ENCODE measurements at places on chromosomes 6 and 20. TPM values are rescaled to one million over a fixed set of nuclear protein-coding genes. Genes with fewer than 3 reads are reported as not detected.

DNA sequence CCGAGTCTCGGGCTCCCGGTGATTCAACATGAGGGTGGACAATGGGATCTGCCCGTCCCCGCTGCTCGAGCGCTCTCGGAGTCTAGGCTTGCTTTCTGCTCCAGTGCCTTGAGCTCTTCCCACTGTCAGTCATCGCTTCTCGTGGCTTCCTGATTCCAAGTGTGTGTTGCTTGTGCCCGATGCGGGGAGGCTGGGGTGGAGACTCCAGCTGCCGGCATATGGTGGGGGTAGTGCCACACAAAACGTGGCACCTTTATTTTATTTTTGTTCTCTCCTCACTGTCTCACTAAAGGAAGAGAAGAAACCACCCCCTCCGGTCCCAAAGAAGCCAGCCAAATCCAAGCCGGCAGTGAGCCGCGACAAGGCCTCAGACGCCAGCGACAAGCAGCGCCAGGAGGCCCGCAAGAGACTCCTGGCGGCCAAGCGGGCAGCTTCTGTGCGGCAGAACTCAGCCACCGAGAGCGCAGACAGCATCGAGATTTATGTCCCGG is 14.8 kb upstream of the MYL9 start:
- no peak for DNase-seq

DNA sequence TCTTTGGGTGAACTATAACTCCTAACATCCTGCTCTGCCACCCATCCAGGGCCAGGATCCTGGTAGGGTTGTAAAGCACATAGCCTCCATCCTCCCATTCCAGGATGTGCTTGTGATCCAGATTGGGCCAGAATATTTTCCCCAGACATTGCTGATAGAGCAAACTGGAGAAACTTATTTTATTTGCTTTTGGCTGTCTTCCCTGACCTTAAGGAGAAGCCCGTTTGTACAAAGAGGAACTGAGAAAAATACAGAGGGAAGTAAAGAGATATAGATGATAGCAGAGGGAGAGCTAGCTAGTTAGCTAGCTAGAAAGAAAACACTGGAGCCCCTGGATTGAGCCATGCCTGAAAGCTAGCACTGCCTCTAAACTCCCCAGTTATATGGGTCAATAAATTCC is 9.0 kb upstream of the HDAC2 start:
- DNase-seq = no peak

DNA sequence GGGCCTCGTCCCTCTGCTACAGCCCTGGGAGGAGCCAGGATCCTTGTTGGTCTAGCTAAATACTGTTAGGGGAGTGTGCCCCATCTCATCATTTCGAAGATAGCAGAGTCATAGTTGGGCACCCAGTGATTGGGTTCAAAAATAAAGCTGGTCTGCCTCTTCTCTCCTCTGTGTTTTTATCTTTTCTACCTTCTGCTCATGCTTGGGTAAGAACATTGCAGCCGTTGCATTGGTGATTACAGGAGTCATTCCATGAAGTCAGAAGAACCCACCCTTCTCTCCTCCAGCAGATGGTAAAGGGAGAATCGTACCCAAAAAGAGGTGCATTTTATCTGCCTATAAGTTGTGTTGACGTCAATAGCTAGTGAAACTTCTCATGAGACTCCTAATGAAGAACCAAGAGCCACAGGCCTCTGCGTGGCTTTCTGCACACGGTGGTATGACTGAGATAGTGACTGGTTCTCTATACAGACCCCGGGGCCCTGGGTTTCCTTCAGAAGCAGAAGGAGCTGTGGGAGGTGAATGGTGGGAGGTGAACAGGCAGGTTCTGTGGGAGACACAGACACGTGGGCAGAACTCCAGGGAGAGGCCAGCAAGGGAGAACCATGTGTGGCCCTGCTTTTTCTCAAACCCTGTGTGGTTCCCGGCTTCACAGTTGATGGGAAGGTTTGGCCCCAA is 5.7 kb upstream of the FAM209A start:
- DNase-seq = no peak

Gene CSNK2A1
- total RNA-seq = 56.9 TPM

Gene TRDN
- not detected for total RNA-seq

GRCh38 chr20:18138639-18139583 is 1.2 kb downstream of the KAT14 start:
- no peak for DNase-seq

Gene DNAH8
- 0.03 TPM for total RNA-seq

Gene CALHM4
- not detected for total RNA-seq

DNA sequence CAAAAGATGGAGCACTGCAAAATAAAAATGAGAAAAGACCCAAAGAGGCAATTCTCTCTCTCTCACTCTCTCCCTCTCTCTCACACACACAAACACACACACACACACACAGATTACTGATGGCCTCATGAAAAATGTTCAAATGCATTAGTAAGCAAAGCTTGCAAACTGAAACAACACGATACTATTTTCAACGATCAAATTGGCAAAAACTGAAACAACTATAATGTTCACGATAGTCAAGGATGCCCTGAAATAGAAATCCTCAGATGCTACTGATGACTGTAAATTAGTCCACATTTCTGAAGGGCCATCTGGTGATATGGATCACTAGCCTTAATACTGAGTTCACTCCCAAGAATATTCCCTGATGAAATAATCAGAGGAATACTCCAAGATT is 100.8 kb downstream of the TRERF1 start:
- no peak for DNase-seq

- DNase-seq = no peak
Observed at GRCh38 chr6:167530951-167531350, 206.1 kb downstream of the TTLL2 start.

GRCh38 chr6:53628354-53629119 is 37.0 kb downstream of the KLHL31 start:
- no peak for DNase-seq

Gene SOBP
- total RNA-seq = 0.05 TPM

DNA sequence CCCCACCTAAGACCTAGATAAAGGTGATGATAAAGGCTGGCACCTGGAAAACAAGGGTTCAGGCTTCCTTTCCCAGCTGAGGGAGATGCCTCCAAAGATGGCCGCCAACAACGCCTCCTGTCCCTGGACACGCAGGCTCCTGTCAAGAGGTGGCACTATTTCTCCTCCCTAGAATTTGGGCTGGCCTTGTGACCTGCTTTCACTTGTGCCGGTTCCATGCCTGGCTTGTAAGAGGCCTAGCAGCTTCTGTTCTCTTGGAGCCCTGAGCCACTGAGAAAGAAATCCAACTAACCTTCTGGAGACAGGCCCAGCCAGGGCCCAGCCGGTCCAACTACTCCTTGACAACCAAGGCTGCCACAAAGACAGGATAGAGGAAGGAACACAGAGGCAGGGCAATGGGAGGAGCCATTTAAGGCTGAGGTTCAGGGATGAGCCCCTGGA is 60.2 kb upstream of the RALY start:
- peak; percentile 46 for DNase-seq

DNA sequence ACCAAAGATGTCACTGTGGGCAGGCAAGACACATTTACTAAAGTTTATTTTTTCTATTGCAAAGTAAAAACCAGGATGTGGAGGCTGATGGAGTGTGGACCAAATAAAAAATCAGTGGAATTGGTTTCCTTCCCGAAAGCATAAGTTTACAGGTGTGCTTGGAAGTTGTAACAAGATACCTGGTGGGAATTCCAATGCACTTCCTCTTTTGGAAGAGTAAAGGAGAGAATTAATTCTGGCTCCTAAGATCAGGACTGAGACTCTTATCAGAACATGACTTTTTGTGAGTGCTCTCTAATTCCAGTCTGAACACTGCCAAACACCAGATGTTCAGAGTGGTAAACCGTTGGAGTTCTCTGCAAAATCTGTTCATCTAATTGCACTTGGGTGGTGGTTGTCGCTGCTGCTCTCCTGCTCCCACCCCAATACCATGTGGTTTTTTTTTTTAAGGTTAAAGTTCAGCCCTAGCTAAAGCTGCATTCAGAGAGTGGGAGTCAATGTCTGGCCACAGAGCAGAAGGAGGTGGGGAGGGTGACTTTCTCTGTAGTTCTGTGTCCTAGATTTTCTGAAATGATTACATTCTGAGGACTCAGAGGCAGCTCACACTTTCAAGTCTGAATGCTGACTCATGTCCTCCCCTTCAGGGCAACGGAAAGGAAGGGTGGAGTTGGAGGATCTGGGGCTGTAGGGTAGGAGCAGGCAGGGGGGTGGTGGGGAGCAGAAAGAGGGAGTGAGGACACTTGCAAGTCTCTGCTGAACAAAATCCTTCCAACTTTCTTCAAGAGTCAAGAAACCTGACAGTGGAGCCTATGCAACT is 275.8 kb upstream of the PRDM1 start:
- peak; percentile 58 for DNase-seq

DNA sequence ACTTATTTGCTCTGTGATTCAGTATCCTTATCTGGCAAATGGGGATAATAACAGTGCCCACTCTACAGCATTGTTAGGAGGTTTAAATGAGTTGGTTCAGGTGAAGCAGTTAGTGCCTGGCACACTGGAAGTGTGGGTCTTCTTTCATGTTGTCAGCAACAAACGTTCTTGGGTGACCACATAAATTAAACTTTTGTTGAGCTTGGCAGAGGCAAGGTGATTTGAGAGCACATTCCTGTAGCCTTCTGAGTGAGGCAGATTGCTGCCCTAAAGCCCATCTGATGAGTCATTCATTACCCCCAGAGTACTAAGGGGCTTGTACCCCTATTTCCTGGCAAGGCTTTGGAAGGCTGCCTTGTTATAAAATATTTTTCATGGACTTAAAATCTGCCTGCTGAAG is 25.8 kb downstream of the SEC23B start:
- no peak for DNase-seq
